Type B pancreatic cell (in vitro differentiated cells): ENCODE measurements at places on chromosomes 7 and 10. TPM values are rescaled to one million over a fixed set of nuclear protein-coding genes. Genes with fewer than 3 reads are reported as not detected.

Gene SLC29A3
- 8.8 and 11.1 TPM in 2 replicates for total RNA-seq

Gene OGDHL
- 12.3 and 15.6 TPM in 2 replicates for total RNA-seq

- DNase-seq = no peak
- no peaks in the 10 kb centered on the region for H3K36me3 ChIP-seq
- peaks cover 13% of the 10 kb centered on the region for H3K4me1 ChIP-seq
- peak overlapping the region; percentile 70 for H3K27ac ChIP-seq
- no peaks in the 10 kb centered on the region for H3K27me3 ChIP-seq
Measured at GRCh38 chr10:89466599-89467035, 52.2 kb downstream of the IFIT5 start.

GRCh38 chr7:11616466-11616865 is 215.5 kb downstream of the THSD7A start:
- no peaks in the 10 kb centered on the region for H3K4me1 ChIP-seq
- no peaks in the 10 kb centered on the region for H3K27me3 ChIP-seq
- no peak overlapping the region for H3K4me3 ChIP-seq
- DNase-seq = no peak
- no peaks in the 10 kb centered on the region for H3K36me3 ChIP-seq

GRCh38 chr10:125768219-125768855 is 7.3 kb downstream of the MMP21 start:
- no peak overlapping the region for H3K27ac ChIP-seq
- peaks cover 9% of the 10 kb centered on the region for H3K4me1 ChIP-seq
- no peak overlapping the region for H3K4me3 ChIP-seq
- DNase-seq = no peak
- H3K27me3 ChIP-seq = no peaks in the 10 kb centered on the region

DNA sequence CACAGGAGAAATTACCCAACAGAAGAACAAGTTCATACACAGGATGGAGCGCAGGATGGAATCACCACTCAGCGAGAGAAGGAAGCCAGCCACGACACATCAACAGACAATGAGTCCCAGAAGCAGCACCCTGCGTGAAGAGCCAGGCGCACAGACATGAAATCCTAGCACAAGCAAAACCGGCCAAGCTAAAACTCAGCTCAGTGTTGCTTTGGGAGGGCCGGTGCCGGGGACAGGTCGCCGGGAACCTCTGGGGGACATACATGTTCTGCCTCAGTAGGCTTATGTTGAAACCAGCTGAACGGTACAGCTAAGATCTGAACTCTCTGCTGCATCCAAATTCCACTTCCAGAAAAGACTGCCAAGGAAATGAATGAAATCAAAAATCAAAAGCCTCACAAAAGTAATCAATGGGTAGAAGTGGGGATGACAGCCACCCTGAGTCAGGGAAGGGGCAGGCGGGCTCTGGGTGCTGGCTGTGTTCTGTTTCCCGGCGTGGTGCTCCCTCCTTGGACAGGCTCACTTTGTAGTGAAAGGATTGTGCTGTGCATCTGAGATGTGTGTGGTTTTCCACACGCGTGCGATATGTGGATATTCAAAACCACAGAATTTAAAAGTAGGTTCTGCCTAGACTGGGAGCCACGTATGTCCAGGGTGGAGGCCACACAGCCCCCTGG is 114.7 kb downstream of the PDGFA start:
- peaks cover 10% of the 10 kb centered on the region for H3K4me1 ChIP-seq
- DNase-seq = no peak
- H3K36me3 ChIP-seq = no peaks in the 10 kb centered on the region

DNA sequence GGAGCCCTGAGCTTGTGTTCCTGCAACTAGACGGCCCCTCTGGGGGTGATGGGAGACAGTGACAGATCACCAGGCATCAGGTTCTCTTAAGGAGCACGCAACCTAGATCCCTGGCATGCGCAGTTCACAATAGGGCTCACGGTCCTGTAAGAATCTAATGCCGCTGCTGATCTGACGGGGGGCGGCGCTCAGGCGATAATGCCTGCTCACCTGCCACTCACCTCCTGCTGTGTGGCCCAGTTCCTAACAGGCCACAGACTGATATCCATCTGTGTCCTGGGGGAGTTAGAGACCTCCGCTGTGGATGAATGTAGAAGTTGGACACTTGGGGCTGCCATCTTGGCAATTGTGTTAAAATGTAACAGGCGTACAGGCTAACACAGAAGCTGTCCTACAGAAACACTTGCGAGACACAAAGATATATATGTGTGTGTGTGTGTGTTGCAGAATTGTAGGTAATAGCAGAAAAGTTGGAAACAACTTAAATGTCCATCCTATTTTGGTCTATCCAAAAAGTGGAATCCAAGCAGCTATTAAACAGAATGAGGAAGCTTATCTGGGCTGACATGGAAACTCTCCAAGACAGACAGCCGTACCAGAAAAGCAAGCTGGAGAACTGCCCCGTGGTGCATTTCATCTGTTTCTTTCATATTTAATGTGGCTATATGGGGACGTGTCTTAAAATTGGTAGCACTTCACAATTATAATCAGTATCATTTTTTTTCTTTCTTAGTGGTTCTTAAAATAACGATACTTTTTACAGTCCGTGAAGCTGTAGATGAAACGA is 82.8 kb downstream of the MKI67 start:
- no peak for DNase-seq
- no peak overlapping the region for H3K4me3 ChIP-seq
- H3K27me3 ChIP-seq = peaks cover 7% of the 10 kb centered on the region
- H3K4me1 ChIP-seq = peaks cover 11% of the 10 kb centered on the region

- H3K36me3 ChIP-seq = no peaks in the 10 kb centered on the region
- DNase-seq = no peak
- no peaks in the 10 kb centered on the region for H3K27me3 ChIP-seq
- H3K4me3 ChIP-seq = no peak overlapping the region
- no peaks in the 10 kb centered on the region for H3K4me1 ChIP-seq
Measured at GRCh38 chr7:83581667-83582435, 67.1 kb downstream of the SEMA3E start.
